ENCODE measurements at places on chromosomes 11 and 22. TPM values are rescaled to one million over a fixed set of nuclear protein-coding genes. Genes with fewer than 3 reads are reported as not detected.

ADM2 gene
- 0.17 TPM for total RNA-seq

DNA sequence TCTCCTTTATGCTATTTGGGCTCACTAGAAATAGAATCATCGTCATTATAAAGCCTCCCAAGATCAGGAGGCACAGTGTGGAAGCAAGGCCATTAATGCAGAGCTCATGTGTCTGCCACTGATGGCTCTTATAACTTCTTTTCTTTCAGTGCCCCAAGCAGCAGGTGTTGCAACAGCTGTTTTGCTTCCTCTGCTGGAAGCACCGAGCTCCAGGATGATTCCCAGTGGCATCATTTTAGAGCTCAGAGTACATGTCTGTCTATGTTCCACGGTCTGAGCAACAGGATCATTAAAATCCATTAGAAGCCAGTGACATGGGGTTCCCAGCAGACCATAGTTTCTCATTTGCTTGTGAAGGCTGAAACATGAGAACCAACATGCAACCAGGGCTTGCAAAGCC, 803.0 kb upstream of the FAT3 start:
- DNase-seq: no peak

DNA sequence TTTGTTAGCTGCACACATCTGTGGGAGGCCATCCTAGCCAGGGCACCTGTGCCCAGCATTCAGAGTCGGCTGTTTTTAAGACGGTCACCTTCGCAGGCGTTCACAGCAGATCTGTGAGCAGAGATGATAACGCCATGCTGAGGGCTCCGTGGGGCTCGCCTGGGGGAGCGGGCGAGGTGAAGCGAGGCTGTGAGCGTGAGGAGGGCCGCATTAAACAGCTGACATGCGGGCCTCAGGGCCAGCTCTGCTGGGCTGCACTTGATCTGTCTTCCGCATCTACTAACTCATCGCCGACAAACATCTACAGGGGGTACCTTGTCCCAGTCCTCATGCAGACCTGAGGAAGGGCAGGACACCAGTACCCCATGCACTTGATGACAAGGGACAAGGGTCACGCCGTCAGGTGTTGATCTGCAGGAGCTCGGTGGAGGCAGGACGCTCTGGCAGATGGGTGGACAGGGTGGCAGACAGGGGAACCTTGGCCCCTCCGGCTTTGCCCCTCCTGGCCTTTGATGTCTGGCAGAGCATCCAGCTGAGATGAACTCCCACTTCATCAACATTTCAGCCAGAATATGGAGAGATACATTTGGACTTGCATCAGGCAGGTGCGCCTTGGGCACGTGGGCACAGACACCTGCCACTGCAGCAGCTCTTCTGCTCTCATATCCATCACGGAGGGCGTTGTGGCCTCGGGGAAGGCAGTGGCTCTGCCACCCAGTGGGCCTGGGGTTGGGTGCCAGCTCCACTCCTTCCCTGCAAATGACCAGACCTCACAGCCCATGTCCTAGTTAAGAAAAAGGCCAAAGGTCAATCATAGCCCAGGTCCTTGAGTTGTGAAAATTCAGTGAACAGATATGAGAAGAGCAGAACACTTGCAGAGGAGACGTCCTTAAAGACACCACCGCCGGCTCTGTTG, 822.9 kb downstream of the BRD1 start:
- no peak for DNase-seq

- DNase-seq: no peak
Observed at GRCh38 chr22:30870451-30871345, 97.9 kb downstream of the MORC2 start.

DNA sequence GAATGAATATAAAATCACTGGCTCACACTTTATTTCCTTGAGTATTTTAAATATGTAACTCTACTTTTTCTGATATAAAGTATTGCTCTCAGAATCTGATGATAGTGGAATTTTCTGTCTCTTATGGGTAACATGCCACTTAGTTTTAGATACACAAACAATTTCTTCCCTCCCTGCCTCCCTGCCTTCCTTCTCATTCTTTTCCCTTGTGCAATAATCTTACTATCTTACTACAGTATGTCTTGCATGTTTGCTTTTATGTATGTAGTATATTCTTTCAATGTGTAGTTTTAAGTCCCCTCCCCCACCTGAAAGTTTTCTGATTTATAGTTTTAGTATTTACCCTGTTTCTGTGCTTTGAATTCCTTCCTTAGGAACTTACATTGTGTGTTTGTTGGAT, 48.4 kb downstream of the INSC start:
- no peak for DNase-seq
